ENCODE measurements at places on chromosomes 6 and 20.

GRCh38 chr20:57124800-57125517 is 141.5 kb downstream of the BMP7 start:
- DNase-seq: no peak

GRCh38 chr6:119172824-119173223 is 94.4 kb upstream of the FAM184A start:
- DNase-seq: no peak

- DNase-seq: no peak
These were observed 53.3 kb upstream of the DACT2 start for GRCh38 chr6:168372889-168373288.

DNA sequence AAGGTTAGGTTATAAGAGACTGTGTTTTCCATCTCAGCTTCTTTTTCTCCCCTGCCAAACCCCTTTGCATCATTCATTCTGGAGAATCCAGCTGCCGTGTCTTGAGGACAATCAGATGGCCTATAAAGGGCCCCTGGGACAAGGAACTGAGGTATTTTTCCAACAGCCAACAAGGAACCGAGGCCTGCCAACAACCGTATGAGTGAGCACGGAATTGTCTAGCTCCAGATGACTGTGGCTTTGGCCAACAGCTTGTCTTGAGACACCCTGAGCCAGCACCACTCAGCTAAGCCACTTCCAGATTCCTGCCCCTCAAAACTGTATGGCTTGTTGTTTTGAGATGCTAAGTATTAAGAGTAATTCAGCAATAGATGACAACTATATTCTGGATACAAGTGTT is 433.7 kb upstream of the HSF2 start:
- no peak for DNase-seq

DNA sequence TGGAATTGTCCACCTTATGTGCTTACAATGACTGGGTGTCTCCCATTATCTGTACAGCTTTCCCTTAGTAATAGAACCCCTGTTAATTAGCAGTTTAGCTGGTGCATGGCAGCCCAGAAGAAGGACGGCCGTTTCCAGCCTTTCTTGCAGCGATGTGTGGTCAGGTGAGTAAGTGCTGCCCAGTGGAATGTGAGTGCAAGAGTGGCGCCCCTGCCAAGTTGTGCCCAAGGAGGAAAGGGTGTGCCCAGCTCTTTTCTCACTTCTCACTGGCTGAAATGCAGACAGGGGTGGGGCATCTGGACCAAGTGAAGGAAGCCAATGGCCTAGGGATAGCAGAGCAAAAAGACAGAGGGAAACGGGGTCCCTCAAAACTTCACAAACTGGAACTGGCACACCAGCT is 296.8 kb downstream of the PREX1 start:
- DNase-seq: no peak

DNA sequence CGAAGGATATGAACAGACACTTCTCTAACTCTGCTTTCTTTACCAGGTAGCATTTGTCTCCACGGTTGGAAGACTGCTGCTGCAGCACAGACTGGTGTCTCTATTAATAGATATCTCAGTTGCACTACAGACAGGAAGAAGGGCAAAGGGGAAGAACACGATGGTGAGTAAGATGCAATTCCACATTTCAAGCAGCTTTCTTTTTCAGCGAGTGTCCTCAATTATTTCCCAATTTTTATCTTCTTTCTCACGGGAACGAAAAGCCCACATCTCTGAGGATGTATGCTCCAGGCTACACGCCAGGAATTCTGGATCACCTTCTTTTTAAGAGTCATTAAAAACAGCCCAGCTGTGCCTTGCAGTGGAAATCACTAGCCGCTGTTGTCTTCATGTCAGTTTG is 311.6 kb upstream of the ECI2 start:
- no peak for DNase-seq

Data from activated CD4-positive, alpha-beta T cell treated with anti-CD3 and anti-CD28 coated beads for 1 hour (primary cell).